ENCODE measurements at places on chromosomes 7 and 10.
A peak's percentile ranks its signal among the peaks of the same experiment; 100 is the strongest.

GRCh38 chr10:119252470-119253151, 45.2 kb downstream of the GRK5 start:
- DNase-seq = no peak

- DNase-seq = no peak
These were observed 50.6 kb upstream of the FAM204A start for GRCh38 chr10:118392761-118393160.

GRCh38 chr10:132987671-132988571, 45.6 kb upstream of the CFAP46 start:
- no peak for DNase-seq

- DNase-seq = no peak
These were observed 93.1 kb upstream of the DKK1 start for GRCh38 chr10:52220947-52221346.

- DNase-seq = peak; percentile 33
These were observed 1.7 kb downstream of the DPY19L1 start for GRCh38 chr7:35035511-35035961.

- DNase-seq = no peak
These were observed 52.6 kb downstream of the ICA1 start for GRCh38 chr7:8209353-8209752.

- no peak for DNase-seq
These were observed 42.5 kb downstream of the NUP205 start for GRCh38 chr7:135600226-135600625.

- DNase-seq = no peak
These were observed 81.3 kb downstream of the ZRANB1 start for GRCh38 chr10:125023255-125023654.

- no peak for DNase-seq
These were observed 27.3 kb upstream of the FAM20C start for GRCh38 chr7:164882-165660.

DNA sequence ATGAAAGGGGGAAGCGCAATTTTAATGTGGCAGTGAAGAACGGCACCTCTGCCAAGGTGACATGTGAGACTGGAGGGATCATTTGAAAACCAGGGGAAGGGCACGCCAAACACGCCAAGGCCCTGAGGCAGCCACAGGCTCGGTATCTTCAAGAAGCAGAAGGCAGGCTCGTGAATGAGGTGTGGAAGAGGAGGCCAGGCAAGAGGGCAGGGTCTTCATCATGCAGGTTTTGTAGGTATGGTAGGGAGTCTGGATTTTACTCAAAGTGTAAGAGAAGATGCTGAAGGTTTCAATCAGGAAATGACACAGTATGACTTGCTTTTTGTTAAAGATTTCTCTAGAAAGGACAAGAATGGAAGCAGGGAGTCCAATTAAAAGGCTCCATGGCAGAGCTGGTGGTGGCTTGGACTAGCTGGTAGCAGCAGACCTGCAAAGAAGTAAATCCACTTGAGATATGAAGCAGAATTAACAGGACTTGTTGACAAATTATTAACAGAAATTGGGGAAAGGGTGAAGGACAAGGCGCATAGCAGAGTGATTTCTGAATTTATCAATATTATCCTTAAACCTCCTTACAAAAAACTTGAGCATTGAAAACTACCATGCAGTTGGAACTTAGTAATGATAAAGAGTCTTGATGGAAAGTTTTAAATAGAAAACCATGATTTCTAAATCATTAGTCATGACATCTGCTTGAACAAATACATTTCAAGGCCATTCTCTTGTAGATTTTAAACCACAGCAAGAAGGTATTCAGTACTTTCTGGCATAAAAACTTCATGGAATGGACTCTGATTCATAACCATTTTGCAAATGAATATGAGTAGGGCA, 70.4 kb downstream of the COA1 start:
- no peak for DNase-seq

DNA sequence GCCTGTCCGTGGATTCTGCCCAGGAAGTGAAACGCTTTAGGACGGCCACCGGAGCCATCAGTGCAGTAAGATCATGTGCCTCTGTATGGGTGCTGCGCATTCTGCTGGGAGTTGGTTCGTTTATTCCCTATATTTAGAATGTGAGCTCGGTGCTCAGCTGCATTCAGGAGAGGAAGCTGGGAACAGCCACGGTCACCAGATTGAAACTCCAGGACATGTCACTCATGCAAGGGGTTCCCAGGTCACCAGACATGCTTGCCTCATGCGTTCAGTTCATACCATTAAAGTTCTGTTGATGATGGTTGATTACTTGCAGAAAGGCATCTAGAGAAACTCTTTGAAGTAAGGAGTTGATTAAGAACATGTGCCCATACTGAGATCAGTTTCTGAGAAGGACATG, 78.1 kb downstream of the TRRAP start:
- DNase-seq = no peak

- no peak for DNase-seq
These were observed 125.2 kb upstream of the RET start for GRCh38 chr10:42951486-42952251.

DNA sequence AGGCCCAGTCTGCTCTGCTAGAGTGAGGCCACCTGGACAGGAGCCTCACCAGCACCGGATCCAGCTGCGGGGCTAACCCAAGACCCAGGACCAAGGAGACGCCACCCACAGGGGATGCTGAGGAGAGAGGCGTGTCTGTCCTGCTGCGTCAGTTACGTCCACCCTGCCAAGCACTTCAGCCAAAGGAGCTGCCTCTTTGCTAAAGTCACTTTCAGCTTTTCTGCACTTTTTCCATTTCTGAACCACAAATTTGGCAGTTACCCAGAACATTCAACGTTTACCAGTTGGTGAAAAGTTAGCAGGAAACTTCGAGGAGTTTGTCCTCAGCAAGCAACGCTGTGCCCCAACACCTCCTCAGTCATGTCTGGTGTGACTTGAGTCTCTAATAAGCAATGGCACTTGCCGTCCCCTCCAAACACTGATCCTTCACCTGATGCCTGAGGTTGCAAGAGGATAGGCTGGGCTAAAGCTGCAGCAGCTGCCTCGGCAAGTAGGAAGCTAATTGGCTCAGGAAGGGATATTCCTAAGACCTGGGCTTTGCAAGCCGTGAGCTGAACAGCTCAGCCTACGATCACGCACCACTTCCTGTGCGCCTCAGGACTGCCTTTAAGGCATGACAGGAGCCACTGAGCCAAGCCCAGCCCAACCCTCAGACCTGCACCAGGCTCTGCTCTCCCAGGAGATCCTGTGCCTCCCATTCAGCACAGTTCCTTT, 40.1 kb downstream of the KCNH2 start:
- peak; percentile 72 for DNase-seq

DNA sequence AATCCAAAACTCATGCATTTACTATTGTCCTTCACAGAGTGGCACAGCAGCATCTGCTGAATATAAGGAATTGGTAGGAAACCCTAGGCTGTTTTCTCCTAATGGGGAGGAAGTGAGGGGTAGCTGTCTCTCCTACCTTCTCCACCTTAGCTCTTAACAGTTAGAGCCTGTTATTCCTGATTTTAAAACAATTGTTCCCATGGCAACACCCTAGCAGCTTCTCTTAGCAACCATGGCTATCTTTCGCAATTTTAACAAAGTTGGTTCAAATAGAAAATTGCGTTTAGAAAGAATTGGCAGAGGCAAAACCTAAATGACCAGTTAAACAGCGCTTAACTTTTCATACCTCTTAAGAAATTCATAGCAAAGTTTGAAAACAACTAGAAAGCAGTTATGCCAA, 603.4 kb upstream of the AUTS2 start:
- DNase-seq = no peak

GRCh38 chr7:96837593-96837992, 127.9 kb upstream of the SEM1 start:
- DNase-seq = no peak

- DNase-seq = no peak
These were observed 239.3 kb downstream of the SORCS1 start for GRCh38 chr10:106925191-106925590.

GRCh38 chr7:138705167-138705566, 4.0 kb upstream of the SVOPL start:
- DNase-seq = peak; percentile 9

DNA sequence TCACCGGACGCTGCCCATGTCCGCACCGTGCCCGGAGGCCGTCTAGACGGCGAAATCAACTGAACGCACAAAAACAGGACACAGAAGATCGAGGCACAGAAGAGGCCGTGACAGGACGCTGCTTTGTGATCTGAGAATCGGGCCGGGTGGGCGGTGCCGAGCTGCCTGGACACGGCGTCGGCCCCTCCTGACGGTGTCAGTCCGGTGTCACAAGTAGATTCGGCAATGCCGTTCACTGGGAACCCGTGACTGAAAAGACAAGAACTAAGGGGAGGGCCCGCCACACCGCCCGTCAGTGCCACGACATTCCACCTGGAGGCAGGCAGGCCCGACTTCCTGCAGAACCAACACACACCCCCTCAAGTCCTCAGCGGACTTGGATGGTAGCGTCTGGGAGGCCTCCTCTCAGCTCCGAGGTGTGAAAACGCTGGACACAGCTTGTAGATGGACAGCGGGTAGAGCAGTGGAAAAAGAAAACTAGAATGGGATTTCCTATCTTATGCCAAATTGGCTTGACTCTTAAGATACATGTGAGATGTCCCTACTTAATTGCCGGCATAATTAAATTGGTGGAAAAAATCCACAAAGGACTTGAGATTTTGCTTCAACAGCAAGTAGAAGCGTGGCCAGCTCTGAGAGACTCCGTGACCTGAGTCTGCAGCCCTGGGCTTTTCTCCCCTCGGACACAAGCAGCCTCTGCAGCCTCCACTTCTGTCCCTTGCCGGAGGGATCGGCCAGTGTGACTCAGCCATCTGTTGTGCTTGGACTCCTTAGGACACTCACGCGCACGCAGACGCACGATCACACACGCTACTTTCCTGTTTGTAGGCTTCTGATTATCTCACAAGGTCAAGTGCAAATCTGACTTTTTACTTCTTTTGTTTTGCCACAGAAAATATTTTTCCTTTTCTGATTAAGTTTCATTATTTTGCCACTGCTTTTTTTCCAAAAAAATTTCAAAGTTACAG, 269.0 kb downstream of the DIP2C start:
- DNase-seq = no peak

GRCh38 chr10:6347391-6347951, 144.7 kb downstream of the PFKFB3 start:
- peak; percentile 27 for DNase-seq

DNA sequence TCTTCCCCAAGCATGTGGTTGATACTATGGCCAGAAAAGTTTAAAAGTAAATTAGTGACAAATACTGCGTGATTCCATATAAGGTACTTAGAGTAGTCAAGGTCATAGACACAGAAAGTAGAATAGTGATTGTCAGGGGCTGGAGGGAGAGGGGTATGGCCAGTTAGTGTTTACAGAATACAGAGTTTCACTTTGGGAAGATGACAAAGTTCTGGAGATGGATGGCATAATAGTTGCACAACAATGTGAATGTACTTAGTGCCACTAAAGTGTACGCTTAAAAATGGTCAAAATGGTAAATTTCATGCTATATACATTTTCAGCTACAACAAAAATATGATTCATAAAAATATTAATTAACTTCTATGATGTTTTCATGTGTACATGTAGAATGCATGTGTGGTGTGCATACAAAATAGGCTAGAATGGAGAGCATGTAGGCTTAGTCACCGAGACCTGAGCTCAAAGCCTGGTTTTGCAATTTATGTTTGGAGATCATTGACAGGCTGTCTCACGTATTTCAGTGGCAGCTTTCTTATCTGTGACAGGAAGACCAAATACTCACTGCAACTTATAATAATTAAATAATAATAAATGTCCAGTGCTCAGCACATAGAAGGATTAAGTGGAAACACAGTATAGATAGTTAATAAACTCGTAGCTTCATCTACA, 625.6 kb downstream of the SUGCT start:
- DNase-seq = no peak

- DNase-seq = peak; percentile 3
These were observed 167.1 kb upstream of the ADO start for GRCh38 chr10:62637249-62638061.

- no peak for DNase-seq
These were observed 26.0 kb downstream of the CYTH3 start for GRCh38 chr7:6246251-6246917.

DNA sequence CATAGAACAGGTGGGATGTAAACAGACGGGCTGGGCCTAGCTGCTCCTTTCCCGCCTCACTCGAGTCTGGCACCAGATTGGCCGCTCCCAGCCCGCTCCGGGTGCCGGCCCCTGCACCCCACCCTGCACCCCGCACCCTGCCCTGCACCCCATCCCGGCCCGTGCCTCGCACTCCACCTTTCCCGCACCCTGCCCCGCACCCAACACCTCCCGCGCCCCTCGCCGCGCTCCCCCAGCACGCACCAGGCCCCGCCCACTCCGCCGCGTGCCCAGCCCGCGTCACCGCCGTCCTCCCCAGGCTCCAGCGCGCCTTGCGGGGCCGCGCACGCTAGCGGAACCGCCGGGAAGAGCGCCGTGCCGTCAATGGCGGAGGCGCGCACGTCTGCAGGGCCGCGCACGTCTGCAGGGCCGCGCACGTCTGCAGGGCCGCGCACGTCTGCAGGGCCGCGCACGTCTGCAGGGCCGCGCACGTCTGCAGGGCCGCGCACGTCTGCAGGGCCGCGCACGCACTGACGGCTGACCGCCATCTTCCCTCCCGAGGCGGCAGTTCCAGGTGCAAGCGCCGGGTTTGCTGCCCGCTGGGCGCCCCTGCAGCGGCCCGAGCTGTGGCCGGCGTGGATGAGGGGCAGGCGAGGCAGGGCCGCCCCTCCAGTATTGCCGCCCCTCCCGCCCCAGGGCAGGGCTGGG, at the start of gene UBE3C:
Gene UBE3C (plus strand): TSS at position 503 of the 687 bp plus-strand sequence. CDS start 347 bp downstream, outside the sequence.
- peak; percentile 88 for DNase-seq

GRCh38 chr7:127588697-127589482, 679 bp downstream of the ARF5 start:
- peak; percentile 58 for DNase-seq

GRCh38 chr10:6694447-6695140, 114.5 kb upstream of the PRKCQ start:
- DNase-seq = no peak

DNA sequence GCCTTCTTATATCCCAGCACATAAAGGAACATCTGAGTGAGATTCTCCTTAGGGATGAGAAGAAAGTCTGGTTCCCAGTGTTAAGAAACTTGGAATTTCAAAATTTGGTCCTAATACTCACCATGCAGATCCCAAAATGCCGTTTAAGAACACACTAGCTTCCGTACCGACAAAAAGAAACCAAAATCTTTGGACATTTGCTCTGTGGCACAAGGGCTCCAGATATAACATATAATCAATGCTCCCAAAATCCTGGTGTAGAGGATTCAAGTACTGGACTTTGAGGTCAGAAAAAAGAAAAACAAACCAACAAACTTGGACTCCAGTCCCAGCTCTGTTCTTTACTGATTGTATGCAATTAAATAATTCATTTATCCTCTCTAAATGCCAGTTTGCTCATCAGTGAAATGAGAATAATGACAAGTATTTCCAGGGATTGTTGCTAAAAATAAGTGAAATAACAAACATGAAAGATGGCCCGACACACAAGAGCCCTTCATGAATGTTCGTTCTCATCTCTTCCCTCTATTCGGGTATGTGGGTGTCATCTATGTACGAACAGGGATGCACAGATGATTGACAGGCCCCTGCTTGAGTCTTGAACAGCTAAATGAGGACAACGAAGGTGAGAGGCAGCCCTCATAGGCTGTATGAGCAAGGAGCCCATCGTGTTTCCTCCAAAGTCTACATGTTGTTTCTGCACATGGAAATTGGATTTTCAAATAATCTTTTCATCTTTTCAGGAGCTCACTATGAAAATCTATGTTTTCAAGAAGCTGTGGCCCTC, 48.6 kb upstream of the NEBL start:
- DNase-seq = no peak

Data from hematopoietic multipotent progenitor cell treated with erythropoietin and hydrocortisone succinate and interleukin-3 and kit ligand, for 8 days (in vitro differentiated cells).